Activated naive CD8-positive, alpha-beta T cell treated with anti-CD3 and anti-CD28 coated beads, Interleukin-2, amount 10 ng/mL, durations not matched to agents 7 days and 5 days (primary cell): ENCODE measurements at places on chromosomes 12 and 14.

DNA sequence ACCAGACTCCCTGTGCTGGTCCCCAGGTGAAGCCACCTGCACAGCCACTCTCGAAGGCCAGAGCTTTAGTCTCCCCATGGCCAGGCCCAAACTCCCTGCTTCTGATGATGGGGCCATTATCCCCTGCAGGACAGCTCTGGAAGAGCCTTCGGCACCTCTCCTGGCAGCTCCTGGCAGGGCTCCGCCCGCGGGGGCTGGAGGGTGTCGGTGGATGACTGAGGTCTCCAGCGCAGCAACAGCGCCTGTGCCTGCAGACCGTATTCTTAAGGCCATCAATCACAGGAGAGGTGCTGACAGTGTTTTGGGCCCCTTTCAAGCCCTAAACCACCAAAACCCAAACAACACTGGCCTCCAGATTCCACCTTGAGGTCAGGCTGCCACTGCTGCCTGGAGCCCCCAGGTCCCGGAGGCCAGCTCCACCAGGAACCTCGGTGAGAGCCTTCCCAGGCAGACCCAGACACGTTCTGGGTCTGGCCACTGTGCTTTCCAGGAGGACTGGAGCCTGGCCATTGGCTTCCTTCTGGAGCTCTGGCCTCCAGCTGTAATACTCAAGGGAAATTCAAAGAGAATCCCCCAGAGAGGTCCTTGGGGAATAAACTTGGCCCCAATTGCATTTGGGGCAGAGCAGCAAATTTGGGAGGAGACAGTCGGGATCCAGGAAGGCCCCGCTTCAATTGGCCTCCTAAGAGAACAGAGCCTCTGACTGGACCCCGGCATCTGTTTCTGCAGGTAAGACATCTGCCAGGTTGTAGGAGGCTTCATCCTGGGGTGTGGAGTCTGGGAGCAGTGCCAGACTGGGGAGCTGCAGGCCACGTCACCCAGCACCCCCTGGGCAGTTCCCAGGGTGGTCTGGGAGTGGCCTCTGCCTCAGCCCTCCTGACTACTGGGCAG, 210.6 kb upstream of the RTL1 start:
- DNase-seq: no peak
- H3K27ac ChIP-seq: no peak overlapping the region

DNA sequence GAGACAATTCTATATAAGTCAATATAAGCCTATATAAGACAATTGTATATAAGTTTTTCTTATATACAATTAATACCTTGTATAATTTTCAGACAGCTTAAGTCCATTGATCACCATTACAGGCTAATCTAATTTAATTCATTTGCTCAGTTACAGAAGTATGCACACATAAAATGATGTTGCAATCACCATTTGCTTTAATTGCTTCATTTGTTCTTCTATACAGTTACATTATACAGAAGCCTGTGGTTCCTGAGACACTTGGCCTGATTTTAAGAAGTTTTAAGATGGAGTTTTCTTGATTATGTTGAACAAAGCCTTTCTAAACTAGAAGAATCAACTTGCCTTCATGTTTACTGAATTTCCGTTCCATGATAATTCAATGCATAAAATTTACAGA, 314.6 kb upstream of the PDE3A start:
- no peak overlapping the region for H3K27ac ChIP-seq
- H3K27me3 ChIP-seq: no peaks in the 10 kb centered on the region
- no peak overlapping the region for H3K4me3 ChIP-seq
- no peak for DNase-seq

DNA sequence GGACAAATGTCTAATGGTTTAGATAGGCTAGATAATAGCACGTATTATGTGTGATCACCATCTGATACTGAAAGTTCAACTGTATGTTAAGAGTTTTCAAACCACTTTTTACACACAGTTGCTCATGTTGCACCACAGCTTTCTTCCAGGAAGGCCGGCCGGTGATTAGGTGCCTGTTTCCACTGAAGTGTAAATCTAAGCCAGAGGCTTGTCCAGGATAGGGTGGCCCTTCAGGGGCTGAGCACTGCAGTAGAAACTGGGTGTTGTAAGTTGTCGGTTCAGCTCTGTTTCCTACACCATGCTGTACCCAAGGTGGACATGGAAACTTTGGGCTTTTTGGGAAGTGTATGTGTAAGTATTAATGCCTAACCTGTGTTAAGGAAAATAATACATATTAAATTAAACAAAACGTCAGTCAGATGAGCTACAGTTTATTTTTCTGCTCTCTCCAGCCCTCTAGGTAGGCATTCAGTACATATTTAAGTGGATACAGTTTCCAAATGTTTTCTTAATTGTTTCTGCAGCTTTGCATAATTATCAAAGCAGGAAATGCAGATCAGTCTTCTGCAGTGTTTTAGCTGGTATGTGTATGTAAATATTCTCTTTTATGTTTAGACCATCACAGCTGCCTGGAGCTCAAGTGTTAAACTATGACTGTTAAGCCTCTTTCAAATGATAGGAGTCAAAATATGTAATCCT, 30.9 kb downstream of the TDP1 start:
- H3K27me3 ChIP-seq: no peaks in the 10 kb centered on the region
- no peak overlapping the region for H3K27ac ChIP-seq
- no peak for DNase-seq
- H3K36me3 ChIP-seq: peaks cover 18% of the 10 kb centered on the region
- H3K4me1 ChIP-seq: no peaks in the 10 kb centered on the region

DNA sequence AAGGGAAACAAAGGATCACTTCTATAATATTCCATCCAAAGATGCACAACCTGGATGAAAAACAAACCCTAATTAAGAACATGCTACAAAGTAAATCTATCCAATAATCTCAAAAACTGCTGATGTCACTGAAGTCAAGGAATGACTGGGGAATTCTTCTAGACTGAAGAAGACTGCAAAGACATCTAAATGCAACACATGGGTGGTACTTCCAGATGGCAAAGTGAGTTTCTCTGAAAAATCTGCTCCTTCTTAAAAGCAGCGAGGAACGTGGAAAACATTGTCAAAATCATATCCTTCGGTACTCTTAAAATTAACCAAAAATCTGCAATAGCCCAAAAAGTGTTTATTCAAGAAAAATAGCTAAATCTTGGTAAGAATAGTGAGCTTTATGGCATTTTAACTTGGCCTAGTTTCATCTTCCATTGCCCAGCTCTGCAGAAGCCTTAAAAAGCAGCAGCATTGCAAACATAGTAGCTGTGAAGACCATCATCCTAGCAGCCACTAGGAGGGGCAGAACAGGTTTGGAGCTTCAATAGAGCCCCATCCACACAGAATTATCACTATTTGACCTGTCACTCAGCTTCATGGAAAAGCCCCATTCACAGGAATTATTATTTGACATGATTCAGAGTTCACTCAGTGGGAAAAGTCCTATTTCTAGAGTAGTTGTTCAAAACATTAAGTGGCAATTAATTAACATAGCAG, 7.4 kb downstream of the CLEC14A start:
- no peaks in the 10 kb centered on the region for H3K36me3 ChIP-seq
- no peak overlapping the region for H3K27ac ChIP-seq
- no peak for DNase-seq

GRCh38 chr12:101655393-101655792, 42.0 kb upstream of the CHPT1 start:
- H3K27ac ChIP-seq: no peak overlapping the region
- no peaks in the 10 kb centered on the region for H3K4me1 ChIP-seq
- H3K27me3 ChIP-seq: peaks cover 26% of the 10 kb centered on the region
- no peak overlapping the region for H3K4me3 ChIP-seq
- no peak for DNase-seq

DNA sequence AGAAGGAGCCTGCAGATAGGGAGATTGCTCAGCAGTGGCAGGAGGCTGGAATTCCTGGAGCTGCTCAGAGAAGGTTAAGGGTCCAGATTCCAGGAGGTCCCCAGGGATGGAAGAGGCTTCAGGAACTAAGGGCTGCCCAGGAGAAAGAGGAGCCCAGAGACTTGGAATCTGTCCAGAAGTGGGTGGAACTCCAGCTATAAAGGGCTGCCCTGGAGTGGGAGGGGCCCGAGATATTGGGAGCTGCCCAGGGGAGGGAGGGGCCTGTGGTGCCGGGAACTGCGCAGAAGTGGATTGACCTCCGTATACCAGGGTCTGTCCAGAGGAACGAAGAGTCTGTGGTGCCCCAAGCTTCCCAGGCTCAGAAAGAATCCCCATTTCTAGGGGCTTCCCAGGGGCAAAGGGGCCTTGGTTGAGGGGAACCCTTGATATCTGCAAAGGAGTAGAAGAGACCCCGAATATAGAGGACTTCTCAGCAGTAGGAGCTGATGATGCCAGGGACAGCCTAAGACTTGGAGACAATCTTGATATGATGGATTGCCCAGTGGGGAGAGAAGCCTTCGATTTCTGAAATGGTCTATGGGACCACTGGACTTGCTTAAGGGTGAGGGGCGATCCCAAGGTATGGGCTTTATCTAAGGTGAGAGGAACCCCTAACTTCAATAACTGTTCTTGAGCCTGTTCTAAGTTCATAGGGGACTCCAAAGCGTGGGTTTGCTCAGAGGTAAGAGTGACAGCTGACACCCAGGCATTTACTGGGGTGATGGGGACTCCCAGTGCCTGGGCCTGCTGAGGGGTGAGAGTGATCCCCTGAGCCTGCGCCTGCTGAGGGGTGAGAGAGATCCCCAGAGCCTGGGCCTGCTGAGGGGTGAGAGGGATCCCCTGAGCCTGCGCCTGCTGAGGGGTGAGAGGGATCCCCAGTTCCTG, 45.0 kb downstream of the FAM186A start:
- no peak overlapping the region for H3K4me3 ChIP-seq
- peaks cover 2% of the 10 kb centered on the region for H3K4me1 ChIP-seq
- H3K27ac ChIP-seq: no peak overlapping the region
- no peak for DNase-seq
- no peaks in the 10 kb centered on the region for H3K36me3 ChIP-seq

GRCh38 chr12:19323805-19324204, 115.5 kb upstream of the AEBP2 start:
- H3K36me3 ChIP-seq: no peaks in the 10 kb centered on the region
- no peaks in the 10 kb centered on the region for H3K4me1 ChIP-seq

GRCh38 chr12:80101126-80101525, 1.8 kb downstream of the OTOGL start:
- no peaks in the 10 kb centered on the region for H3K4me1 ChIP-seq
- no peak overlapping the region for H3K27ac ChIP-seq
- H3K36me3 ChIP-seq: no peaks in the 10 kb centered on the region
